ENCODE measurements at places on chromosomes 16 and 17.

GRCh38 chr17:9468532-9468931, 107.1 kb downstream of the STX8 start:
- no peak for DNase-seq

- no peak for DNase-seq
These were observed 15.8 kb downstream of the TMEM98 start for GRCh38 chr17:32943647-32944191.

DNA sequence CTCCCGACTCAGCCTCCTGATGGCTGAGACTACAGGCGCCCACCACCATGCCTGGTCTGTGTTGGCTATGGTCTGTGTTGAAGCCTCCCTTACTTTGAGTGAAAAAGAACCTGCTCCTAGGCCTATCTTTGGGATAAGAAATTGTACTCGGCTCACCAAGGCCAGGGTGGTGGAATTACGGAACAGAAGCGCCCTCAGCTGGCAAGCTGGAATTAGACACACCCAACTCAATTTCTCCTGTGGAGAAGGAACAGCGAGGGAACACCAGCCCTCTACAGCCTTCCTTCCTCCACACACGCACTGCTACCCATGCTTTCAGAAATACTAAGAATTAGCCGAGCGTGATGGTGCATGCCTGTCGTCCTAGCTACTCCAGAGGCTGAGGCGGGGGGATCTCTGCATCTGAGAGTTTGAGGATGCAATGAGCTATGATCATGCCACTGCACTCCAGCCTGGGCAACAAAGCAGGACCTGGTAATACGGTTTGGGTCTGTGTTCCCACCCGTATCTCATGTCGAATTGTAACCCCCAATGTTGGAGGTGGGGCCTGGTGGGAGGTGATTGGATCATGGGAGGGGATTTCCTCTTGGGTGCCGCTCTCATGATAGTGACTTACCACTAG, 40.1 kb upstream of the RBBP6 start:
- DNase-seq: no peak

DNA sequence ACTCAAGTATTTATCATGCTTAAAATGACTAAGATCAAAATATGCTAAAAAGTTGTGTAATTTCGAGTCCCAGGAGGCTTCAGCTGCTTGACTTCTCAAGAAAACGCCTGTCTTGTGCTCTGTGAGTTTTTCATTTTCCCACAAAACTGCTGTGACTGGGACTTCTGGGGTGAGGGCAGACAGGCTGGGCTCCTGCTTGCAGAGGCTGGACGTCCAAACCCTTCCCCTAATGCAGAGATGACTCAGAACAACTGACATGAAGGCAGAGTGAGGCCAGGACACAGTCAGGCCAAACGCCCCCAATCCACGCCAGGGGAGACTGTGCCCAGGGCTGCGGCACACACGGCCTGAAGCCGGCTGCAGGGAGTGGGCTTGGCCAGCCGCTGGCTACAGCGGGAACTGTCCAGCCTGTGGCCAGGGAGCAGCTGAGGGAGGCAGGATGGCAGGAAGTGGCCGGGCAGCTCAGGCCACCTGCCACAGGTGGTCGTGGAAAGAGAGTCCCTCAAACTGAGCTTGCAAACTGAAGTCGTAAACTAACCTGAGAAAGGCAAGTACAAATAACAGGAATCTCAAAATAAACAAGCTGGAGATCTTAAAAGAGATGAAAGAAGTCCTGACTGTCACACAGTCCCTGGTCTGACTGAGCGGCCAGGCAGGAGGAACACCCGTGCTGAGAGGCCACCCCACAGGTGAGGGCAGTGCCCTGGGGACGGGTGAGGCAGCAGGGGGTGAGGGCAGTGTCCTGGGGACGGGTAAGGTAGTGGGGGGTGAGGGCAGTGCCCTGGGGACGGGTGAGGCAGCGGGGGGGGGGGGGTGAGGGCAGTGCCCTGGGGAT, 21.3 kb upstream of the HEXD start:
- DNase-seq: no peak

DNA sequence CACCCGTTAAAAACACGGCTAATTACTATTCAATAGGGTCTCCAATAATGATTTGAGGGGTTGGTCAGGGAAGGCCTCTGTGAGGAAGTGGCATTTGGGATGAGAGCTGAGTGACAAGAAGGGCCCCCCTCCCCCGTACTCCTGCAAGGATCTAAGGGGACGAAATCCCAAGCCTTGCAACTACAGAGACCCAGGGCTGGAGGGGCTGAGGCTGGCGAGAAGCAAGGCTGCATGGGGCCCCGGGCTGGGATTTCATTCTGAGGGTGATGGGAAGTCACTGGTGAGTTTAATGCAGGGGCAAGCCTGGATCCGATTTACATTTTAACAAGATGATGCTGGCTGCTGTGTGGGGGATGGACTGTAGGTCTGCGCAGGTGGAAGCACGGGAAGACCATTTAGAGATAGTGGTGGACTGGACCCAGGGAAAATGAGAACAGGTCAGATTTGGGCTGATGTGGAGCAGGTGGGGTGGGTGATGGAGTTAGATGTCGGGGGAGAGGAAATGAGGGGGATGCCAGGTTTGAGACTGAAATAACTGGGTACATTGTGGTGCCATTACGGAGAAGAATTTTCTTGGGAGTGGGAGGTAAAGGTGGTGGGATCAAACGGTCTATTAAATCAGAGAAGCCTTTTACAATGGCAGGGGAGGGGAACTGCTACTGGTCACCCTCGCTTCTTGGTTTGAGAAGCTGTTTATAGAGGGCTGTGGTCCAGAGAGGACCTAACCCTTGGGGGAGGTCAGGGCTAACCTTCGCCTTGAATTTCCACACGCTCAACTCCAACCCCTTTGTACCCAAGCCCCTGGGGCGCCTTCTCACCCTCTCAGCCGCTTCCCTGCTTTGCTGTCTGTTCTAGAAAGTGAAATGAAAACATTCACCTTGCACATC, 932 bp upstream of the MYBBP1A start:
- DNase-seq: no peak

- DNase-seq: no peak
These were observed 4.4 kb upstream of the BCL6B start for GRCh38 chr17:7018331-7018964.

DNA sequence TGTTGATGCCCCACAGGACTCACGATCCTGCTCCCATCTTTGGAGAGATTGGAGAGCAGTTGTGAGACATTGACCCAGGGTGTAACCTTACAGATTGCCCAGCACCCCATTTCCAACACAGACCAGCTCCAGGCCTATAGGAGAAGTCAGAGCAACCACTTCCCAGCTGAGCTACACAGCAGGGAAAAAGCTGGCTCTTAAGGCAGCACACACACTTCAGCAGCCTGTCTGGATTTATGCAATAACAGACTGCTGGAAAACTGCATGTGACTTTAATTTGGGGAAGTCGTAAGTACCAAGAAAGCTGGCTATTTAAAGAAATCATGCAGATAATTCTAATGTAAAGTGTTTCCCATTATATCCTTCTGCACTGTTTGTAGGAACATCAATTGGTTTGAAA, 30.8 kb downstream of the NOG start:
- DNase-seq: no peak

GRCh38 chr17:58507123-58507634, 7.3 kb downstream of the MTMR4 start:
- DNase-seq: no peak

- no peak for DNase-seq
These were observed 70.8 kb downstream of the ZFHX3 start for GRCh38 chr16:72977127-72977526.

DNA sequence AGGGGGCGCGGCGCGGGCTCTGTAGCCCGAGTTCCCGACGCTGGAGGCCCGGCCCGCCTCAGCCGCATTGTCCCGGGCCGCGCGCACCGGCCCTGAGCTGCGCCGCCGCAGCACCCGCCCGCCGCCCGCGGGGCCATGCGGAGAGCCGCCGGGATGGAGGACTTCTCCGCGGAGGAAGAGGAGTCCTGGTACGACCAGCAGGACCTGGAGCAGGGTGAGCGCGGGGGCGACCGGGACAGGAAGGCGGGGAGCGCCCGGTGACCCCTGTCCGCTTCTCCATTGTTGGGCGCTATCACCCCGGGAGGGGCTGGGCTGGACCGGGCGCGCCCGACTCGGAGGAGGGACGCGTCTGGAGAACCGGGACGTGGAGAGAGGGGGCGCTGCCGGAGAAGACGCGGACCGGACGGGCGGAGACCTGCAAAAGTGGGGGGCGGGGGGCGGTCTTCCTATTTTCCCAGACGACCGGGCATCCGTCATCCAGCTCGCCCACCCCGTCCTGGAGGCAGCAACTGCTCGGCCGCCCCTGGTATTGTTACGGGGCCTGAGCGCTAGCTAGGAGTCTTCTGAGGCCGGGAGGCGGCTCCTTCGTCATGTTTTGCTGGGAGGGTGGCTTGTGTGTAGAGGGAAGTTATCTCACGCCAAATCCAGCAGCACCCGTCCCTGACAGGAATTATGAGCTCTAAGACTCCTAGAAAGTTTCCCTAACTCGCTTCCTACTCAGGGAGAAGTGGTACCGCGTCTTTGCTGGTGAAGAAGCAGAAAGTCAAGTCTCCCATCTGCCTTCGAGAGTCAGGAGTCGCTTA, 678 bp downstream of the CDR2L start:
- DNase-seq: no peak

DNA sequence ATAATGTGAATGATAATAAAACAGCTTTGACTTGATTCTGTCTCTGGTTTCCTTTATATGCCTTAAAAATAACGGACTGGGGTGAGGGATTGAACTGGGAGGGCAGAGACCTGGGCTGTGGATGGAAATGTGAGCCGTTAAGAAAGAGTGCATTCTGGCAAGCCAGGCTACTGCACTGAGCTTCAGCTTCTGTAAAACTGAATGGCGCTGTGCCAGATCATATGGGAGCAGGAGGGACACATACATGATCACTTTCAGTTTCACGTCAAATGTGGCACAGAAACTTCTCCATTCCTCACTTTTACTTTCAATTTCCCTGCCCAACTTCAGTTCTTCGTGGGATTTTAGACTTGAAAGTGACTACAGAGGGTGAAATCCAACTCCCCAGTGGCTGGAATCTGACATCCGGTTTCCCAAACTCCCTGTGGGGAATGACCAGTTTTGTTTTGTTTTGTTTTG, 1.1 kb downstream of the MT2A start:
- peak; percentile 48 for DNase-seq

DNA sequence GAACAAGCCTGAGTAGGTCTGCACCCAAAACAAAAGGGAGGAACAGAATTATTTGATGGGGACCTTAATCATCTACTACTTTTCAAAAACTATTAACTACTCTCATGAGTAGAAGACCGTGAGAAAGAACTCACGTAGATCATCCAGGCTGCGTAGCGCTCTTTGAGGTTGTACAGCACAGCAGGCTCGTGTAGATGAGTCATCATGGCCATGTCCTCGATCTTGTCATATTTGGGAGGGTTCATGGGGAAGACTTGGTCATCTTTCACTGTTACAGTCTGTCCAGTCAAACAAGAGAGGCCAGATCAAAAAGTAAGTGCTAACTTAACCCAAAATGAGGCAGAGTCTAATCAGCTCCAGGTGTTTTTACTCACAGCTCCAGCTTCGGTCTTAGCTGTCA, 2.3 kb downstream of the MYH1 start:
- no peak for DNase-seq

DNA sequence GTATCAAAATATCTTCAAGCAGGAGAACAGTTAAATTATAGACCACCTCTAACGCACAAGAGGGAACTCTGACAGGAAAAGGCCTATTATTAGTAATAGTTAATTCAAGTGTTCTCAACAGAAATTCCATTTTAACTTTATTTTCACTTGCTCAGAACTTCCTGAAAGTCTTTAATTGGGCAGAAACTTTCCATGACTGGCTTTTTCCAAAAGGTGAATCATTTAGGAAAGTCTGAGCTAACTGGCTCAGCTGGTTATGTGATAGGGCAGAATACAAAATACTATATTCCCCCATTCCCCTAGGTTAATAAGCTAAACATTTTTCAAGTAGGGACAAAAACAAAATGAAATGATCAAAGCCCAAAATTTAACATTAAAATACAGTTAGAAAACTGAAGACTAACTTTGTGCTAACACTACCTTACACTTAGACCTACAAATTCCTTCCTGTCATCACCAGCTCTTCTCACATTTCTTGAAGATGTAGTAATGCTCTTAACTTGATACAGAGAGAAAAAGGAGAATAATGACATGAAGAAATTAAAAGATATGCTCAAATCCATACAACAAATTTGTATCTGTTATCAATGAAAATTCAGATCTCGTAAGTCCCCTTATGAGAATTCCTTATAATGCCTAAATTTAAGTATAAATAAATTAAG, 31.0 kb downstream of the CFDP1 start:
- DNase-seq: no peak

DNA sequence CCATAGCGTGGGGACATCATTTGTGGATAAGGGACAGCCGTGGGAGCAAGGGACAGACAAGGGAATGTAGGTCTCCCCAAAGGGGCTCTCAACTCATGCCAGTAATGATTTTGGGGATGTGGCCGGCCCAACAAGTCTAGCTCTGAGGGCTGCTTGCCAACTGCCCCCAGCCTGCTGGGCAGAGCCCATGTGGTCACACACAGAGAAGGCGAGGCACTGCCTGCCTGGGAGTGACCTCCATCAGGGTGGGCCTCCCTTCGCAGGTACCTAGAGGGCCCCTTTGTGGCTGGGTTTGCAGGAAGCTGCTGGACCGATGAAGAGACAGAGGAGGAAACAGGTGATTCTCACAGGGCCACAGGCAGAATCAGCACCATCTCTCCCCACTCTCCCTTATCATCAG, 177.1 kb downstream of the C16orf78 start:
- no peak for DNase-seq

DNA sequence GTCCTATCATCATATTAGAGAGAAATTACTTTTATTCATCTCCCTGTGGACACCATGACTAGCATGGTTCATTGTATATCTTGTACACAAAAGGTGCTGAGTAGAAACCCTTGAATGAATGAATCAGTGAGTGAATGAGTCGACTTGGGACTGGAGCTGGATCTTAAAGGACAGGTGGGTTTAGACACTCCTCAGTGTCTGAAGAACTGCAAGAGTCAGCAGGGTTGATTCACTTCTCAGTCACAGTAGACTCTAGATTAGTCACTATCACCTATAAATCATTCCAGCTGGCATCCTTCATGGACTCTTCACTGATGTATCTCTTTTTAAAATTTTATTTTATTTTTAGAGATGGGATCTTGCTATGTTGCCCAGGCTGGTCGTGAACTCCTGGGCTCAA, 30.1 kb upstream of the PMFBP1 start:
- DNase-seq: no peak

- DNase-seq: no peak
These were observed 539 bp upstream of the CKLF start for GRCh38 chr16:66551788-66552285.

GRCh38 chr17:27532269-27533263, 76.3 kb downstream of the KSR1 start:
- no peak for DNase-seq

DNA sequence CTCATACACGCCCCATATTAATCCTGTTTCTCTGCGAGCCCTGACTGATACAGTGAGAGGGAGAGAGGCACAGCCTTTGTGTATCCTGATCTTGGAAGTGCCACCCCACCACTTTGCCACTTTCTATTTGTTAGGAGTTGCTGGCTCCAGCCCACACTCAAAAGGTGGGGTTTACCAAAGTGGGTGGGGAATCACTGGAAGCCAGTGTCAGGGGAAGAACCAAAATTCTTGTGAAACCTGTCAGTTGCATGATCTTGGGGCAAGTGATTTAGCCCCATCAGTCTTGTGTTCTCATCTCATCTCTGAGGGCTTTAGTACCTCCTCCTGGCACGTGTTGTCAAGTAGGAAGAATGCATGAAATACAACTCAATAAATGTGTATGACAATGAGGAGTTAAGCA, 119.5 kb downstream of the SOX9 start:
- DNase-seq: no peak

- no peak for DNase-seq
These were observed 280.9 kb upstream of the TNRC6C start for GRCh38 chr17:77677630-77678029.

- no peak for DNase-seq
These were observed 8.7 kb upstream of the TMEM88 start for GRCh38 chr17:7846063-7846735.
